ENCODE measurements at places on chromosomes 13 and 19. TPM values are rescaled to one million over a fixed set of nuclear protein-coding genes. Genes with fewer than 3 reads are reported as not detected.

CEACAM16 gene
- not detected for polyA plus RNA-seq

DNA sequence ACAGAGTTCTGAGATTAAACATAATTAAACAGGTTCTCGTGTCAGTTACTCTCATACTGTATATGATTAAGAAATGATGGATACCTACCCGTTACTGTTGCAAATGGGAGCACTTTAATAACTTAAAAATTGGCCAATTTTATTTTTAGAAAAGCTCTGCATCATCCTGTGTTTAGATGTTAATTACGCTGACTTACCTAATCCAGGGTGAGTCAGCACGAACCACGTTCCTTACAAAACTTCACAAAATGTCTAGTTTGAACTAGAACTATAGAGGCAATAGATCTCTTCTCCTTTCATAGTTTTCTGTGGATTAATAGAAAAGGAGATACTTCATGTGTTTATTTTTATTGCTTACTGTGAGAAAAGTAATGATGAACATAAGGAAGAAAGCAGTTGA lies 363.9 kb downstream of the MYO16 start:
- no peak for DNase-seq

GRCh38 chr13:71613066-71613745 lies 253.8 kb downstream of the DACH1 start:
- no peak for DNase-seq

- no peak for DNase-seq
These were observed 16.5 kb upstream of the CACTIN start for GRCh38 chr19:3642987-3643673.

NOTCH3 gene
- 127 TPM for polyA plus RNA-seq

DNA sequence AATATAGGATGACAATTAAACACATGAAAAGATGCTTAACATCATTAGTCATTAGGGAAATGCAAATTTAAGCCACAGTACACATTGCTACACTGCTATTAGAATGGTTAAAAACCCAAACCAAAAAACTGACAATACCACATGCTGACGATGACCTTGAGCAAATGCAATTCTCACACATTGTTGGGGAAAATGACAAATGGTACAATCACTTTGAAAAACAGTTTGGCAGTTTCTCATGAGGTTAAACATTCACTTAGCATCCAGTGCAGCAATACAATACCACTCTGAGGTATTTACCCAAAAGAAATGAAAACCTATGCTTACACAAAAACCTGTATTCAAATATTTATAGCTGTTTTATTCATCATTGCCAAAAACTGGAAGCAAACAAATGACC lies 11.3 kb downstream of the FLT3 start:
- DNase-seq, result no peak
